ENCODE measurements at places on chromosomes 16 and 17. TPM values are rescaled to one million over a fixed set of nuclear protein-coding genes. Genes with fewer than 3 reads are reported as not detected.

Gene PIRT
- total RNA-seq = not detected

Gene SLC2A4
- 1.8 TPM for total RNA-seq

- H3K27ac ChIP-seq = no peak overlapping the region
- no peaks in the 10 kb centered on the region for H3K36me3 ChIP-seq
- no peak for DNase-seq
- no peaks in the 10 kb centered on the region for H3K4me1 ChIP-seq
- H3K27me3 ChIP-seq = no peaks in the 10 kb centered on the region
These were observed 2.6 kb upstream of the STH start for GRCh38 chr17:45996282-45996937.

DNA sequence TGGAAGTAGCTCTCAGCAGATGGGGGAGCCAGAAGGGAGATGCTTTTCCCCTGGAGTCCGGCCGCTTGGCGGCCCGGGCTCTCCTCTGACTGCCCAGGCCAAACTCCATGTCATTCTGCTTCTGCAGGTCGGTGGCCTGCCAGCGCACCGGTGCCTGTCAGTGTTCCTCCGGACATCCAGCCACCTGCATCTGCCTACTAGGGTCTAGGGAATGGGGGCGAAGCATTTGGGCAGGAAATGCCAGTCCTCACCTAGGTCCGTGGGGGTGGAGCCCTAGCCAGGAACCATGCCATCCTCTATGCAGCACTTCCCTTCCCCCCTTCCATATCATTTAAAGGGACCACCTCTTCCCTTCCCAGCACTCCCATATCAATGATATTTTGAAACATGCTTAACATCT is 34.2 kb downstream of the GJC1 start:
- DNase-seq = no peak
- no peaks in the 10 kb centered on the region for H3K36me3 ChIP-seq
- no peaks in the 10 kb centered on the region for H3K4me1 ChIP-seq
- no peaks in the 10 kb centered on the region for H3K27me3 ChIP-seq

GRCh38 chr17:45170931-45171337 is 9.3 kb downstream of the HEXIM2 start:
- peaks cover 10% of the 10 kb centered on the region for H3K36me3 ChIP-seq
- H3K4me3 ChIP-seq = no peak overlapping the region
- no peaks in the 10 kb centered on the region for H3K27me3 ChIP-seq
- peaks cover 37% of the 10 kb centered on the region for H3K4me1 ChIP-seq

DNA sequence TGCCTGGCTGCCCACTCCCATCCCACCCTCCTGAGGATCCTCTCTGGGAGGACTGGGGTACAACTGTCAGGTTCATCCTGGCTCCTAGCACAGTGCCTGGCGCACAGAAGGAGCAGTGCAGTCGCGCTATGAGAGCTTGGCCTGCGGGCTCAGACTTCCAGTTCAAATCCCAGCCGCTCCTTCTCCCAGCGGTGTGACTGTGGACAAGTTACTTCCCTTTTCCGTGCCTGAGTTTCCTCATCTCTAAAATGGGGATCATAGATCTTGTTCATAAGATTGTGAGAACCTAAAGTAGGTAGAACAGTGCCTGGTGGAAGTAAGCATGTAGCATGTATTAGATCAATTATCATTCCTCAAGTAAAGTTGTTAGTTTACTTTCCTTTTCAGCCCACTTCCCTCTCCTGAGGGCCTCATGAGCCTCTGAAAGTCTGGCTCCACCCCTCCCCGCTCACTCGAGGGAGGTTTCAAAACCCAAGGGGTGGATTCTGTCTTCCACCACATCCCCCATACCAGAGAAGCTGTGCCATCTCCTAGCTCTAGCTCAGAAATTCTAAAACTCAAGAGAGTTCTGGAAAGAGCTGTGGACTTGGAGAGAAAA is 19.9 kb upstream of the COL1A1 start:
- peaks cover 6% of the 10 kb centered on the region for H3K27me3 ChIP-seq
- DNase-seq = no peak
- no peaks in the 10 kb centered on the region for H3K36me3 ChIP-seq
- H3K4me1 ChIP-seq = peaks cover 8% of the 10 kb centered on the region
- no peak overlapping the region for H3K27ac ChIP-seq
